ENCODE measurements at places on chromosomes 12 and 14. TPM values are rescaled to one million over a fixed set of nuclear protein-coding genes. Genes with fewer than 3 reads are reported as not detected.

The SIX4 gene
- total RNA-seq = 8.6 TPM

The ACRBP gene
- 18.0 TPM for total RNA-seq

The CD163L1 gene
- 1.3 TPM for total RNA-seq

The CD4 gene
- 0.27 TPM for total RNA-seq

The CEP83 gene
- total RNA-seq = 25.0 TPM

The KRT83 gene
- not detected for total RNA-seq

The CCDC177 gene
- total RNA-seq = not detected

The FLVCR2 gene
- total RNA-seq = 1.5 TPM

The GPX2 gene
- total RNA-seq = 0.56 TPM

The ATP5MC2 gene
- total RNA-seq = 458 TPM

The KCNJ8 gene
- 1.5 TPM for total RNA-seq

The PTGER2 gene
- total RNA-seq = not detected

The RASSF9 gene
- total RNA-seq = not detected

The C12orf50 gene
- total RNA-seq = not detected

The DYRK2 gene
- total RNA-seq = 15.1 TPM

The CACNA2D4 gene
- 0.69 TPM for total RNA-seq

The MCRS1 gene
- total RNA-seq = 94.5 TPM

The IRAK3 gene
- total RNA-seq = not detected

The PPP1R1A gene
- total RNA-seq = not detected
